ENCODE measurements at places on chromosomes 1 and 21.
A peak's percentile ranks its signal among the peaks of the same experiment; 100 is the strongest.

- DNase-seq: no peak
Measured at GRCh38 chr21:35072960-35073359, 23.9 kb upstream of the RUNX1 start.

- DNase-seq: peak; percentile 48
Measured at GRCh38 chr1:178501705-178502329, 5.1 kb upstream of the CLEC20A start.

DNA sequence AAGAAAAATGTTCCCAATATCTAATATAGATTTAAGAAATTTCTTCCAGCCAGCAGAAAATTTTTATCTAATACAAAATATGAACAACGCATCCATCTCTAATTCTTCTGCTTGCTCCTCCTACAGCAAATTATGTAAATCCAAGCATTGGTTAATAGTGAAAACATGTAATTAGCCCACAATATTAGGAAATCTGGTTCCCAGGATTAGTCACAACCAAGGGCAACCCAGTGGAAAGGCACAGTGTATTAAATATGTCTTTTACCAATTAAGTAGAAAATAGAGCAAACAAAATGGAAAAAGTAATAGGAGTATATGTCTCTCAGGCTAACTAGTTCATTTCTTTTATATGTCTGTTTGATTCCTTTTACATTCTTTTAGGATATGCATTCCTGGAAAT, 59.4 kb upstream of the IFI44L start:
- DNase-seq: no peak

GRCh38 chr21:45825219-45825618, 156.4 kb upstream of the COL6A1 start:
- no peak for DNase-seq

DNA sequence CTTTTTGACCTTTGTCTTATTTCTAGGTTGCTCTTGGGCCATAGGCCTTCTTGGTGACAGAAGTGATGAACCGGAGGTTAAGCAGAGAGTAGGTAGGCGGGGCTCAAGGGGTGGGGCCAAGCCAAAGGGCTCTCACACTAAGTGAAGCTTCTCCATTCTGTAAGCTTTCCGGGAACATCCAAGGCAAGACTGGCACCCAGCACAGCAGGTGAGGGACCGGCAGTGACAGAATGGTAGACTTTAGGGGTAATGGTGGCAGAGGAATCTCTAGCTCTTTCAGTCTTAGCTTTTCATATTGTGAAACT, at the start of gene TNFAIP8L2:
Gene TNFAIP8L2, plus strand, starts transcription at position 135 of the 305 bp plus-strand sequence. CDS start 2,049 bp downstream, outside the sequence.
- DNase-seq: no peak
